Epithelial cell of alveolus of lung (primary cell): ENCODE measurements at places on chromosomes 12 and 14. TPM values are rescaled to one million over a fixed set of nuclear protein-coding genes. Genes with fewer than 3 reads are reported as not detected.

Gene COPS7A
- 50.6 and 80.7 TPM in 2 replicates for total RNA-seq

Gene KIAA0586
- total RNA-seq, result 10.5 and 21.2 TPM in 2 replicates

Gene AMN
- total RNA-seq, result 0.08 TPM in 1 of 2 replicates, not detected in the other

Gene PRB2
- not detected in 2 replicates for total RNA-seq
